Peyer's patch (tissue), 4 donors: ENCODE measurements at places on chromosomes 3 and 15. TPM values are rescaled to one million over a fixed set of nuclear protein-coding genes. Genes with fewer than 3 reads are reported as not detected.

GRCh38 chr15:83318861-83319415 is 34.5 kb upstream of the BNC1 start:
- DNase-seq = no peak

- no peak for DNase-seq
These were observed 8.9 kb downstream of the NRG4 start for GRCh38 chr15:76003364-76003763.

DNA sequence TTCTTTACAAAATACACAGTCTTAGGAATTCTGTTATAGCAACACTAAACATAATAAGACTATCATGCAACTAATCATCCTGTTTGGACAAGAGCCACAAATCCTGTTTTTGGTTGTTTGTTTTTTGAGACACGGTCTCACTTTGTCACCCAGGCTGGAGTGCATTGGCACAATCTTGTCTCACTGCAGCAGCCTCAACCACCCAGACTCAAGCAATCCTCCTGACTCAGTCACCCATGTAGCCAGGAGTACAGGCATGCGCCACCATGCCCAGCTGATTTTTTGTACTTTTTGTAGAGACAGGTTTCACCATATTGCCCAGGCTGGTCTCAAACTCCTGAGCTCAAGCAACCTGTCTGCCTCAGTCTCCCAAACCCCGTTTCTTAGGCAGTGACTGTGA is 28.3 kb downstream of the NEDD4 start:
- DNase-seq = no peak

GRCh38 chr3:194301730-194302129 is 49.4 kb downstream of the CPN2 start:
- no peak for DNase-seq

DNA sequence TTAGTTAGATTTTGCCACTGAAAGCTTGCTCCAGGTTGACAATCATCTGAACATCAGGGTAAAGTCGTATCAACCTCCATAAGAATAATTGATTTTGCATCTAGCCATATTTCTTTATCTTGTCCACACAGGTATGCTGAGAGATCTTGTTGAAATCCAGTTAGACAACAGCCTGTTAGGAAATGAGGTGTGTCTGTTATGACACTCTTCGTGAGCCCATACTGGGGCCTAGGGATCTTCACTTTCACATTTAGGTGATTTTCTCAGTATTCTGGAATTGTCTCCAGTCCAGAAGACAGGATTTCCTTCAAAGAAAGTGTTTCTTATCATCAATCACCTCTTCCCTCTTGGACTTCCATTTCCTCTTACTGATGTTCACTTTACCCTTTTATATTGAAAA is 18.1 kb downstream of the DNAJB11 start:
- no peak for DNase-seq

GRCh38 chr3:143810166-143810952 is 37.9 kb downstream of the SLC9A9 start:
- DNase-seq = no peak

- DNase-seq = no peak
These were observed 137.3 kb upstream of the MME start for GRCh38 chr3:154942827-154943226.

GRCh38 chr3:134038071-134038491 is 8.4 kb upstream of the SLCO2A1 start:
- peak; percentile 56 for DNase-seq

DNA sequence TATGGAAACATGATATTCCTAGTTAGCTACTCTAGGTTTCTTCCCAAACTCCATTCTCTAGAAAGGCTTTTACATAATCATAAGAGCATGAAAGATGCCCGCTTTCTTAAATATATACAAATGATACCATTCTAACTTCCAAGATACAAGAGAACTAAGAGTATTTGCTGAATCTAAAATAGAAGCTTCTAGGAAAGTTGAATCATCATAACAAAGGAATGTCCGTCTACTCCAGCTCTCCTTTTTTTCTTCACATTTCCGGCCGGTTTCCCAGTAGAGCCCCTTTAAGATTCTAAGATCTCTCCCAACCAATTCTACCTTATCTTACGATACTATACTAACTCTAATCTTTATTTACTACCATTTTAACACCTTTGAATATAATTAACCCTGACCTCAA is 60.1 kb downstream of the RAD18 start:
- DNase-seq = no peak

GRCh38 chr3:28042707-28043106 is 198.7 kb upstream of the CMC1 start:
- DNase-seq = no peak

DNA sequence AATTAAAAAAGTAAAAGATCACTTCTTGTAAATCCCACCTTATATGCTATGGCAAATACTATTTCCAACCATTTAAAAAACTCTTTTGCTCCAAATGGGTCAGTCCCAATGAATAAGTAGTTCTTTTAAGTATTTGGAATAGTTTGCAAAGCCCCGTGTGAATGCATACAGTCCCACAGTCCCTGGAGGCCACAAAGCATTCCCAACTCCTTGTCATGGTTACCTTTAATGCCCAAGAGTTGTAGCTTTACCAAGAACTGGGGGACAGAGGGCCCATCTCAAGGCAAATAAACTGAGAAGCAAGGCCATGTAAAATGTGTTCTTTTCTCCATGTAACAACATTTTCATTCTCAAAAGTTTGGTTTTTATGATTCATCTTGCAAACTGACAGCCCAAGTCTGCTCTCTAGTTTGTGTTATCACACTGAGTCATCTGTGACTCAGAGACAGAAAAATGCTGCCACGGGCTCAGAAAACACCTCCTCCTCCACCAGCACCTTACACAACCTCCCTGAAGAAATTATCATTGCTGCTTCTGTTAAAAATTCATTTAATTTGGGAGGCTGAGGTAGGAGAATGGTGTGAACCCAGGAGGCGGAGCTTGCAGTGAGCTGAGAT is 336.2 kb downstream of the ERC2 start:
- no peak for DNase-seq

GRCh38 chr15:62348623-62349022 is 183.5 kb upstream of the C2CD4B start:
- DNase-seq = no peak

DNA sequence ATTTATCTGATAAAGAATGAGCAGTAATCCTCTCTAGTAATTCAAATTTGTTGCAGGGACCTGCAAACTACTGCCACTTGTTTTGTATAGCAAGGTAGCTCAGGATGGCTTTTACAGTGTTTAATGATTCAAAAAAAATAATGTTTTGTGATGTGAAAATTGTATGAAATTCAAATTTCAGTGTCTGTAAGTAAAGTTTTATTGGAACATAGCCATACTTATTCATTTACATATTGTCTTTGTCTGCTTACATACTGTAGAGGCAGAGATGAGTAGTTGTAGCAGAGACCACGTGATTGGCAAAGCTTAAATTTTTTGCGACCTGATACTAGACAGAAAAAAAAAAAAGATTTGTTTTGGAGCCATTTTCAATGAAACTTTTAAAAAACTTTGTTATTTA is 6.5 kb upstream of the UTS2B start:
- DNase-seq = no peak

GRCh38 chr3:138513090-138513843 is 78.9 kb downstream of the ESYT3 start:
- DNase-seq = no peak

- no peak for DNase-seq
These were observed 39.7 kb downstream of the STT3B start for GRCh38 chr3:31572236-31573004.

DNA sequence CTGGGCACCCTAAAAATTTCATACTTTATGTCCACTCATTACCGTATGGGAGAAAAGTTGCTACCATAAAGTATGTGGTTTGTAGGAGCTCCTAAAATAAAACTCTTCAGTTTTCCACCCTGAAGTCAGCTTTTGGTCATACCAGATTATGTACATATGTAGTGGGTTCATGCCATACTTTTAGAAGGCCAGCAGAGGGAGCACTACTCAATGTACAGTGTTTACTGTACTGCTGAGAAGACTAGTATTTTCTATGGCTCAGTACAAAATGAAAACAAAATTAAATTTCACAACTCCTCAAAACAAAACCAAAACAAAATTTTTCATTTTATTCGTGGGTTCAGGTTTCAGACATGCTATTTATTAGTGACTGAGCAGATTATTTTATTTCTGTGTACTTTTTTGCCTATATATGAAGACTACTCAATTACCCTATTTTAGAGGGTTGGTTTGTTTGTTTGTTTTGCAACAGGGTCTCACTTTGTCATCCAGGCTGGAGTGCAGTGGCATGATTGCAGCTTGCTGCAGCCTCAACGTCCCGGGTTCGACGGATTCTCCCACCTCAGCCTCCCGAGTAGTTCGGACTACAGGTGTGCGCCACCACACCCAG is 24.3 kb downstream of the NXPE3 start:
- peak; percentile 79 for DNase-seq

GRCh38 chr15:27089676-27090075 is 118.7 kb downstream of the GABRG3 start:
- no peak for DNase-seq

DNA sequence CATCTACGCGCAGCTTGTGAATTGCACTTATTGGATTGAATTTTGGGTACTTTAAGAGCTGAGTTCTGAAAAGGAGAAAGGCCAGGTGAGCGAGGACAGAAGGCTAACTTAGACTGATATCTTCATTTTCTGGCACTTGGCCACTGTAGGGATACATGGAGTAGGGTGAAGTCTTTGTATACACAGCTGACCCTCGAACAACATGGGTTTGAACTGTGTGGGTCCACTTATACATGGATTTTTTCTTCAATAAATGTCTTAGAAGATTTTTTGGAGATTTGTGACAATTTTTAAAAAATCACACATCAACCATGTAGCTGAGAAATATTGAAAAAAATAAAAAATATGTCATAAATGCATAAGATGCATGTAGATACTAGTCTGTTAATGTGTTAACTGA is 18.3 kb downstream of the PTPRG start:
- no peak for DNase-seq

GRCh38 chr3:77933926-77934325 is 894.0 kb downstream of the ROBO2 start:
- no peak for DNase-seq

DNA sequence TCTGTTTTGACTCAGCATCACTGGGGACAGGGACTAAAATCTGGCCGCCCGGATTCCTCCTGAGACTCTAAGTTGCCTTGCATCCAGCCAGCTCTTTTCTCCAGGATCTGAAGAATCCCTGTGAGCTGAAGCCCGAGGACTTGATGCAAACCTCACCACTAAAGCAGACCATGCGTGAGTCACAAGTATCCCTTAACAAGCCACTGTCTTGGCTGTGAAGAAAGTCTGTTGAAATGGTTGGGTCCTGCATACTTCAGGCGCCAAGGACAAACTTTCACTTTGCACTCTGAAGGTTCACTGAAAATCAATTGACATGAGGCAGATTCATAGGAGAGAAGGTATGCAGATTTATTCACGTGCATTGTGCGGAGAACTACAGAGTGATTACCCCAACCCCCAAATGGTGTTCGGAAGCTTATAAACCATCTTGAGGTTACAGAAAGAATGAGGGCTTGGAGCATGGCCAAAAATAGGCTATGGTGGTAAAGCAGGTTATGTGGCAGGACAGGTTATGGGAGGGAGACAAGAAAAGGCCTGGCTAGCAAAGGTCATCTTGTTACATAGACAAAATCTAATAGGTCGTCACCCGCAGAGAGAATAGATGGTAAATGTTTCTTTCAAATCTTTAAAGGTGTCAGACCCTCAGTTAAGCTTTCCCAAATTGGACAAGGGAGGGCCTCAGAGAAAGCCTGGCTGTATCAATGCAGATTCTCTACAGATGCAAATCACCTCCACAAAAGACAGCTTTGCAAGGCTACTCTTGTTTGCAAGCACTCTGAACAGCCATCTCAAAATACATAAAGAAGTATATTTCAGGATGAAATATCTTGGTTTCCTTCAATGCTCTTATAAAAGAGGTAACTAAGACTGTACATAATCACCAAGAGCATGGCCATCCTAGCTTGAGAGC is 126.3 kb upstream of the PLAAT1 start:
- no peak for DNase-seq

CPNE4 gene
- total RNA-seq = not detected

TBC1D5 gene
- 29.2 TPM for total RNA-seq

IGSF10 gene
- 3.3 TPM for total RNA-seq

NANOGP8 gene
- not detected for total RNA-seq

LINGO1 gene
- not detected for total RNA-seq

ACY1 gene
- 95.7 TPM for total RNA-seq
